ENCODE measurements at places on chromosomes 1 and 21. TPM values are rescaled to one million over a fixed set of nuclear protein-coding genes. Genes with fewer than 3 reads are reported as not detected.

DNA sequence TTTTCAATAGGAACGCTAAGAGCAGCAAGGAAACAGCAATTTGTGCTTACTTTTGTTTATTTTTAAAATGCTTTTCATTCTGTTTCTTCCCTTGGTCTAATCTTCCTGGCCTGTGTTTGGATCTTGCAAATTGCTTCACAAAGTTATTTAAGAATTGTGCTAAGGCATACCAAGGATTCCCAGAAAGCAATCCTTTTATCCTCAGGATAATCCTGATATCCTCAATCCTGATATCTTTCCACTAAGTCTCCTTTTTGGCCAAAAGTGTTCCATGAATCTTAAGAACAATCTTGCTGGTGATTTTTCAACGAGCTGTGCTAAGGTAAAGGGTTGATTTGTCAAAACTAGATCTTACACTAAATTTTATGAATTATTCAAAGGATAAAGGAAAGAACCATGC is 1577.9 kb downstream of the PLA2G4A start:
- no peak for DNase-seq

DNA sequence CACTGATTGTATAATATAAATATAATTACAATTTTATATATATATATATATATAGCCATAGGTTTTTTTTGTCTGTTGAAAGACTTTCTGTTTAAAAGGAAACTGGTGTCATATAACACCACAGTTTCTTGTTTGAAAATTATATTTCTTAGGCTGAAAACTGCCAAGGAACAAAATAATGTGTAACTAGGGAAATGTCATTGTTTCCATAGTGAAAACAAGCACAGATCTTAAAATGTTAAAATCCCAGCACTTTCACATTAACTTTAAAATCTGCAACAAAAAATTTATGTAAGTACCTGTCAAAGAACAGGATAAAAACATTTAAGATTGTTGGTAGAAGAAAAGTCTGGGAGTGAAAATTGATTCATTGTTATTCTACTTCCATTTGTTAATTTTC is 104.2 kb downstream of the ATP6V1G3 start:
- no peak for DNase-seq

GRCh38 chr1:6111571-6111970 is 65.9 kb downstream of the KCNAB2 start:
- DNase-seq: no peak

- DNase-seq: no peak
These were observed 1208.7 kb downstream of the BRINP3 start for GRCh38 chr1:189269011-189269410.

DNA sequence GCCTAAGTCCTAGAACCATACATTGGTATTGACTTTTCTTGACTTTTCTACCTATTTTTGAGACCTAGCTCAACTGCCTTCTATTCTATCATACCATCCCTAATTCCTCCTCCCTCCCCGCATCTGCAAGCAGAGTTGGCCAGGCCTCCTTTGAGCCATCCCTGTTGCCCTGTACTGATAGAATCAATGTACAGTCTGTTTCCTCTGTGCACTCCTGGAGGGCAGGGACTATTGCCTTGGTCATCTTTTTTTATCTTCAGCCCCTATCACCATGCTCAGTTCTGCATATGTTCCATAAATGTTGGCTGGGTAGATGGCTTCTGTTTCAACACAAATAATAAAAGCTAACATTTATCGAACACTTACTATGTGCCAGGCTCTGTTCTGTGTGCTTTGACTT is 4.0 kb upstream of the RGS16 start:
- DNase-seq: no peak

KCNN3 gene
- 0.10 TPM for total RNA-seq

- DNase-seq: peak; percentile 64
These were observed 1.7 kb downstream of the BTG2 start for GRCh38 chr1:203306965-203307541.

DNA sequence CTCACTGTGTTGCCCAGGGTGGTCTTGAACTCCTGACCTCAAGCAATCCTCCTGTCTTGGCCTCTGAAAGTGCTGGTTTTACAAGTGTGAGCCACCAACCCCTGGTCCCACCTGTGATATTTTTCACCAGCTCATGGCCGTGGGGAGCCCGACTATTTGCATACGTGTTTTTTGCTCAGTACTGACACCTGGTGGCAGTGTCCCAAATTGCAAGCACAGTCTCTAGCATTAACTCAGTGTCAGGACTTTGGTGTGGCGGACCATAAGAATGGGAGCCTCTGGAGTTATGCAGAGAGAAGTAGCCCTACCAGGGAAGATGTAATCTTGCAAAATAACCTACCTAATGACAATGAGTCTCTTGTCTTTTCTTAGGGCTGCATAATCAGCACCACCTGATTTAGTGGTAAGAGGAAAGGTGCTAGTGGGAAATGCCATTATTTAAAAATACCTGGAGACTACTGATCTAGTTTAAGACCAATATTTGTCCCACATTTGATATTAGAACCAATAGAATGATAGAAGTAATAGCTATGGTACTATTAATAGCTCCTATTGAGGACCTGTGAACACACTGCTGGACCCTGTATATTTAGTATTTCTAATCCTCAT is 305.4 kb downstream of the DISC1 start:
- DNase-seq: peak; percentile 49

DNA sequence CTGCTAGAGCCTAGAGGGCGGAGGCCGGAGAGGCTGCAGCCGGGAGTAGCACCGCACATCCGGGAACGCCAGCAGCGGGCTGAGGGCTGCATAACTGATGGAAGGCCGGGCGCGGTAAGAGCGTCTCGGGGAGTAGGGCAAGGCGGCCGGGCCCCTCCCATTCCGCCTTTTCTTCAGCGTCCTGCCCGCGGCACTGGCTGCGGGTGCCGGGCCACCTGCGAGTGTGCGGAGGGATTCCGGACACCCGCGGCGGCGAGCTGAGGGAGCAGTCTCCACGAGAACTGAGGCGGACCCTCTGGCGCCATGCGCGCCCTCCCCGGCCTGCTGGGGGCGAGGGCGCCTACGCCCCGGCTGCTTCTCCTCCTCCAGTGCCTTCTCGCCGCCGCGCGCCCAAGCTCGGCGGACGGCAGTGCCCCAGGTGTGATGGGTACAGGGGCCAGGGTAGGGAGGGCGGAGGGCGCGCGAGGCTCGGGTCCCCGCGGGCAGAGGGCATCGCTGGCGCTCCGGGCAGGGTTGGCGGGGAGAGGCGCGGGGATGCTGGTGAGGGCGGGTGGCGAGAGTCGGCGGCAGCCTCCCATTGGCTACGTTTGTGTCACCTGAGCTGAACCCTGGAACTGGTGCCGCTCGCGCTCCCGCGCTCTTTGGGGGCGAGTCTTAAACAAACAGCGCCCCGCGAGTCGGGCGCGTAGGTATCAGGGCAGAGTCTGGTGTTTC is 334.4 kb downstream of the SRGAP2C start:
- DNase-seq: peak; percentile 91

OR2T2 gene
- not detected for total RNA-seq

CHAF1B gene
- 23.9 TPM for total RNA-seq

LCE1D gene
- total RNA-seq: not detected

GRCh38 chr21:15029077-15029476 is 35.7 kb downstream of the NRIP1 start:
- no peak for DNase-seq

- DNase-seq: no peak
These were observed 36.2 kb upstream of the LRRC52 start for GRCh38 chr1:165507570-165507969.

- DNase-seq: peak; percentile 62
These were observed 5.5 kb downstream of the PTPN7 start for GRCh38 chr1:202154766-202155477.

GSTM1 gene
- total RNA-seq: not detected

TFF2 gene
- not detected for total RNA-seq

GRCh38 chr1:156045076-156045475 is 8.5 kb downstream of the UBQLN4 start:
- DNase-seq: peak; percentile 47

- no peak for DNase-seq
These were observed 355.2 kb downstream of the NTNG1 start for GRCh38 chr1:107496002-107496401.
